ENCODE measurements at places on chromosomes 7 and 10.

GRCh38 chr10:70964245-70964644 is 75.9 kb upstream of the PCBD1 start:
- DNase-seq: no peak

DNA sequence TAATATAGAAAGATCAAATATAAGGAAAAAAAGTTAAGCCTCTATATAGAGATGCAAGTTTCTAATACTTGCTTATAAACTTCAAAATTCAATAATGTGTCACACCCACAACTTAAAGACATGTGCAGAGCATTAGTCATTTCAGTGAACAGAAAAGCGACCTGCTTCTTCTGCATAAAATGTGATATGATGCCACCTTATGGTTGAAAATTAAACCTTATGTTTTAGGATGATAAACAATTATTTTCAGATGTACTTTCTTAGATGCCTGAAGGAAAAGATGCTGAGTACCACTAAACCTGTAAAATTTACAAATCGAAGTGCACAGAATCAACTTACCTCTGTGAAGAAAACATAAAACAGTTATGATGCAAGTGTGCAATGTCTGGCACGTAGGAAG is 96.0 kb downstream of the MTERF1 start:
- peak; percentile 32 for DNase-seq

GRCh38 chr7:82284936-82285519 is 158.5 kb downstream of the CACNA2D1 start:
- no peak for DNase-seq

DNA sequence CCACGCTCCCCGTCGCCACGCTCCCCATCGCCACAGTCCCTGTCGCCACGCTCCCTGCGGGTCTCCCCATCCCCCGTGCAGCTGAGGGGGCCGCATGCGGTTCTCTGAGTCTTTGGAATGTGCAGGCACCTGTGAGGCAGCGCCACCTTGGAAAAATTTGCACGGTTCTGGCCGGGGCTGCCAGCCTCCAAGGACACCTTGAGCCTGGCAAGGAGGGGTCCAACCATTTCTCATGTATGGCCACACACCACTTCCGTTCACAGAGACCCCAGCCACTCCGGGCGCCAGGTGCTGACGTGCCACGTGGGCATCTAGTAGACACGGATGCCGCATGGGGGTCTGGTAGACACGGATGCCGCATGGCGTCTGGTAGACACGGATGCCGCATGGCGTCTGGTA is 70.5 kb upstream of the ADGRA1 start:
- no peak for DNase-seq

DNA sequence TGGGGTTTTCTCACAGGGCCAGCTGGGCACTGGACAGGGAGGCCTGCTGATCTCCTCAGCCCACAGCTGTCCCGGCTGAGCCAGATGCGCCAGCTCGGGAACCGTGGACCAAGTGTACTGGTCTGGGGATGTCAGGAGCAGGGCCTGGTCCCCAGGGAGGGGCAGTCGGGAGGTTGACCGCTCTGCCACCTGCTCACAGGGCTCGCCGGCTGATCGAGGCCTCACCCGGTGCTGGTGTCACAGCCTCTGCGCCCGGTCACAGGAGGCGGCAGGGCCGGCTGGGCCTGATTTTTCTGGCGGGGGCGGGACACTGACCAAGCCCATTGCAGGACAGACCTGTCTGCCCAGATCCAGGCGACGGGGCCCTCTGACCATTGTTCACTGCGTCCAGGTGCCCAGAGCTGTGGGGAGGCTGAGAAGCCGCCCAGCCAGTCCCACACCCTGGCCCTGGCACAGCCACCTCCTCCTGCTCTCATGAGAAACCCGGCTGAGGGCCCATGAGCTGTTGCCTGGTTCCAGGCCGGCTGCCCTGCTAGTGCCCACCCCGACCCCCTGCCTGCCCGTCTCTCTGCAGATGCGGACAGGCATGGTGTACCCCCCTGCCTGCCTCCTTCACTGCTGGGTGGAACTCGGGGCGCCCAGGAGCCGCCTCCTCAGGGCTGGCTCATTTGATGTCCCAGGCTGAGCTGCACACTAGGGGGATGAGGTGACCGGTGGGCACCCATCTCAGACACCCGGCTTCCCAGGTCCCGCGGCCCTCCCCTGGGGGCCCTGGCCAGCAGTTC is 3.0 kb upstream of the TMEM184A start:
- peak; percentile 45 for DNase-seq

GRCh38 chr7:143355450-143356385 is 6.8 kb downstream of the FAM131B start:
- DNase-seq: peak; percentile 45

DNA sequence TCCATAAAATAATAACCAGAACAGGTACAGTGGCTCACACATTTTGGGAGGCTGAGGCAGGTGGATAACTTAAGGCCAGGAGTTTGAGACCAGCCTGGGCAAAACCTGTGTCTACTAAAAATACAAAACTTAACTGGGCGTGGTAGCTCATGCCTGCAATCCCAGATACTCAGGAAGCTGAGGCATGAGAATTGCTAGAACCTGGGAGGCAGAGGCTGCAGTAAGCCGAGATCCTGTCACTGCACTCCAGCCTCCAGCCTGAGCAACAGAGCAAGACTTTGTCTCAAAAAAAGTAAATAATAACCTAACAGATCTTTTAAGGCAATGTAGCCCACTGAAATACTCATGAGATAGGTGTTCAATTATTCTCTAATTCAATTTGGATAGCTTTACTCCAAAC is 107.1 kb upstream of the ASAH2 start:
- no peak for DNase-seq

DNA sequence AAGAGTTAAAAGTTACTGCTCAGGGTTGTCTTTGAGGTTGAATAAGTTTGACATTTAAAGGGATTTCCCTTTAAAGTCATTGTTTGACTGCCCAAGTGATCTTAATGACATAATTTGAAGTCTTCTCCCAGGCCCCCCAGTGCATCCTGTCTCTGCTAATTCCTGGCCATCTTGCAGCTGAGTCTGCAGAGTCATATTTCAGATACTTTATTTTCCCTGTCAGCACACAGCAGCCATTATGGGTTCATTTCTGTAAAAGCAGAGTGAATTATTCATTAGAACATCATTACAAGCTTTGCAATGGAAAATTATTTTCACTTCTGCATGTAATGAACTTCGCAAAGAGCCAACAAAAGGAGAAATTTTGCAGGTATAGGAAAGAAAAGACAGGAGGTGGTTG is 536.6 kb downstream of the GALNT17 start:
- DNase-seq: no peak

DNA sequence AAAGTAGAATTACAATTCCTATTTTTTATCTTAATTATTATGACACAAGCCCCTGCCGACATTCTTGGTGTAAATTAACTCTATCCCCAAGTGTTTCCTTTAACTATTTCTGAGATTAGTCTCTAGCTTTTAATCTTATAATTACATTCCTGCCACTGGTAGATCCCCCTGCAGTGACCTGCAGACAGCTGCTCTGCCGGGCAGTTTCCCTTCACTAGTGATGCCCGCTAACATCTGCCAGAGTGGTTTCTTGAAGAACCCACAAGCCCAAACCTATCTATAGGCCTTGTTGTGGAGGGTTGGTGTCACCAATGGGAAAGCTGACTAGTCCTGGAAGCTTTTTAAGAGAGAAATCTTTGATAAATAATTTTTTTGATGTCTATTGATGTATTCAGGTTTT is 50.0 kb downstream of the ADAM22 start:
- DNase-seq: no peak

DNA sequence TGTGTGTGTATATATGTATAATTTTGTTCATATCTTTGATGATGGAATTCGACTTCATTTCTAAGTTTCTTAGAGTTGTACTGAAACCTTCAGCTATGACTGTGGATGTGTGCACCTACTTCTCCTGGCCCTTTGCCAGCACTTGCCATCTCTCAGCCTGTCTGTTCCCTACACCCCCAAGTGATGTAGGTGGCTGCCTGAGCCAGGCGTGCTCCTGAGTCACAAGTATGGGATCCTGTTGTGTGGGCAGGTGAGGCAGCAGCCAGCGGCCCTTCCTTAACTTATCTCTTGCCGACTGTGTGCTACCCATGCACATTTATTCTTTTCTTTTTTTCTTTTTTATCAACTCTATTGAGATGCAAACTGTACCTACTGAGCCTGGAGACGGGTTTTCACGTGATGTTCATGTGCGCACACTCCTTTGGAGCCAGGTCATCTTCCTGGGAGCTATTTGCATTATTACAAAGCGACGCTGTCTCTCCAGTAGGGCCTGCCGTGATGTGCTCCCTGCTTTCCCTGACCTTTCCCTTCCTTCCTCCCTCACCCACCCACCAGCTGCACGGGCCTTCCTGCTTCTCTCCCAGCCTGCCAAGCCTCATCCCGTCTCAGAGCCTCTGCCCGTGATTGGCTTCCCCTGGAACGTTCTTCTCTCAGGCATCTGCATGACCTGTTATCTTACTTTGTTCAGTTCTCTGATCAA is 31.3 kb upstream of the GALNT11 start:
- no peak for DNase-seq

DNA sequence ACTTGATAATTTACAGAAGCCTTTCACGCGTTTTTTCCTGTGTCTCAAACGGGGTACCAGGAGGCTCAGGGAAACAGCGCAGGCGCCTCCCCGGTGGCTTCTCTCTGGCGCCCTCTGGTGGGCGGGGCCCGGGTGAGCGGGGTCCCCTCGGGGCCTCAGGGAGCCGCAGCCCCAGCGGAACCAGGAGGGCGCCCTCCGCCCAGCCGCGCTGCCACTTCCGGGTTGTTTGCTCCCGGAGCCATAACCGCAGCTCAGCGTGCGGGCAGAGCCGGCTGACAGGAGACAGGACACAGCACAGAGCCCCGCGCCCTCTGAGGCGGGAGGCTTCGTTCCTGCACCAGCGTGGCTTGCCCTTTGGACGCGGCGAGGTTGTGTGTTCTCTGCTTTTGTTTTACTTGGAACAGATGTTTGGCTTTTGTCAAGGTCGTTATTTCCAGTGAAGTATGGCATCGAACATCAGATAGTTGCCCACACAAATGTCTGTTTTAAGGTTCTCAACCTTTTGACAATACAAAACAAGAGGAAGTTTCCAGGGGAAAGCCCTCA is 6.9 kb upstream of the CYP2E1 start:
- peak; percentile 94 for DNase-seq

GRCh38 chr7:106108991-106109390 is 3.1 kb downstream of the SYPL1 start:
- DNase-seq: no peak

- no peak for DNase-seq
Observed at GRCh38 chr7:78514634-78515033, 716.1 kb downstream of the PHTF2 start.

DNA sequence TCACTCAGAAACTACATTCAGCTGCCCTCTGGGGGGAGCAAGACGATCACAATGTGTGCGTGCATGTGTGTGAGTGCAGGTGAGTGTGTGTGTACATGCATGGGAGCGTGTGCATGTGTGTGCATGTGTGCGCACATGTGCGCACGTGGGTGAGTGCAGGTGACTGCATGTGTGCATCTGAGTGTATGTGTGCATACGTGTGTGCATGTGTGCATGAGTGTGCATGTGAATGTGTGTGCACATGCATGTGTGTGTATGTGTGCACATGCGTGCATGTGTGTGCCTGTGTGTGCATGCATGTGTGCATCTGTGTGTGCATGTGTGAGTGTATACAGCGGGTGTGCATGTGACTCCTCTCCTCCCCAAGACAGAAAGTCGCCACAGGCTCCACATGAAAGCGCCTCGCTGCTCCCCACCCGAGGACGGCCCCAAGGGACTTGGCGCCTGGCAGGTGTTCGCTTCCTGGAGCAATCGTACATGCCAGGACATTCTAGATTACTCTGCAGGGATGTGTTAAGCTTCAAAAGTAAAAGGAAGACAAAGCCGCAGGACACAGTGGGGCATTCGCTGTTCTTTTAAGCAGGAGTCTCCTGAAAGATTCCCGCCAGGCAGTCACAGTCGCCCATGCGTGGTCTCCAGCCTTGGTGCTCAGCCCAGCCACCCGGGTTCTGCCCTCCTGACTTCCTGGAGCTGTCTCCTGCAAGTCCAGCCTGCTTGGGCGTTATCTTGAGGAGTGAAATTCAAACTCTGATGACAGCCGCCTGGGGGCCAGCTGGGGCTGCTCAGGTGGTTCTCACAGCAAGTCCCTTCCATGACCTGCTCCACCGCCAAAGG is 42.0 kb upstream of the ADGRA1 start:
- DNase-seq: no peak

DNA sequence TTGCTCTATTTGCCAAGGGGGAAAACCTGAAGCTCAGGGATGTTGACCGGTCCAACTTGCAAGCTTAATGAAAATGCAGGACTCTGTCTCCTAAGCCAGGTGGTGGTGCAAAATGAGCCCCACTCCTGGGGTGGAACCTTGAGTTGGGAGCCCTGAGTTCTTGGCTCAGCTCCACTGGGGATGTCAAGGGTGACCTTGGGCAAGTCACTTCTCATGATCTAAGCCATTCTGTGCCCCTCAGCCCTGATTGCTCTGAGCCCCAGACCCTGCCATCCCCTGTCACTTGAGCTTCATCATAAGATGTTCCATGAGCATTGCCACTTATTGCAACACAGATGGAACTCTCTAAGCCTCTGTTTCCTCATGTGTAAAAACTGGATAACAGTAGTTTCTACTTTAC is 33.9 kb downstream of the MYL10 start:
- DNase-seq: peak; percentile 8

DNA sequence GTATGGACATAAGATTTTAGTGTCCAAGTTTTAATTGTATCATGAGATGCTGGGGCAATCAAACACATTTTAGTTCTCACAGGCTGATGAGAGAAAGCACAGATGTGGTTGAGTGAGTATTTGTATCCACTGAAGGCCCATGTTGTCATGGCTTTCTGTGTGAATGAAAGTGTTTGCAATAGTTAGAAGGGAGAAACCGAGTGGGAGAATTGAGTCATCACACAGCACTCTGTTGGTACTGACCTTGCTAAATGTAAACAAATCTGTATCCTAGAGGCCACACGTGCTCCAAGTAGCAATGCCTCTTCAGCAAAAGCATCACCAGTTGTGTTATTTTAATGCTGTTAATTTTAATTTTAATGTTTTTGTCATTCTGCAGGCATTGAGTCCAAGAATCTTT is 121.2 kb downstream of the EMX2 start:
- DNase-seq: no peak

DNA sequence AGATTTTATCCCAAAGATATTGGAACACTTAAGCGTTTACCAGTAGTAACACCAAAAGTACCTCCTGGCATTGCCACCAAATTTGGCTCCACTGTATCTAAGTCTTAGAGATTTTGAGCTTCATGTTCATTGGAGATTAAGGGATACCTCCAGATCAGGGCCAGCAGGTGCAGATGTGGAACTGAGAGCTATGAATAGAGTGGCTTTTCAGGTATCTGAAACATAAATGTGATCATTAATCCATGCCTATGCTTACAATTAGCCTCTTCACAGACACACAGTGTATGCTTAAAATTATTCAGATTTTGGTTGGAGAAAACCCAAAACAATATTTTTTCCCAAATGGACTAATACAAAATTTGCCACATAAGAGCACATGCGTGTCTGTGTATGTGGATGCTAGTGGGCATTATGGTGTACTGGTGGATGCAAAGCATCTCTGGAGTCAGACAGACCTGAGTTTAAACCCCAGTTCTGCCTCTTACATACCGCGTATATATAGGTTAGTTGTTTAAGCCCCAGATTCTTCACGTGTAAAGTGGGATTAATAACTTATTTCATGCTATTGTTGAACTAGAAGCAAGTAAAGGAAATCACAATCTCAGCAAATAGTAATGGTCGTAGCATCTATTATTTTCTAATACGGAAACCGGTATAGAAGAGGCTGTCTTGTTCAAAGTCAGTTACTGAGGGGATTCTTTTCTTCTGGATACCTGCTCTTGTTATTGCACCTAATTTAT is 6.8 kb upstream of the LRRC4 start:
- DNase-seq: no peak
